T-helper 2 cell treated with Interferon-gamma antibody and Interleukin-4, amounts not matched to agents 100 ng/mL and 5 ng/mL, for 36 hours (primary cell): ENCODE measurements at places on chromosomes 6 and 20. TPM values are rescaled to one million over a fixed set of nuclear protein-coding genes. Genes with fewer than 3 reads are reported as not detected.

The CYP24A1 gene
- total RNA-seq = not detected in 2 replicates

The GFOD1 gene
- 5.3 and 5.4 TPM in 2 replicates for total RNA-seq

The PTCRA gene
- total RNA-seq = not detected in 2 replicates

The SDHAF4 gene
- total RNA-seq = 7.8 and 8.4 TPM in 2 replicates

The CRYBG1 gene
- 29.1 and 29.8 TPM in 2 replicates for total RNA-seq

The TRIM31 gene
- total RNA-seq = not detected in 2 replicates

The BMP5 gene
- not detected in 2 replicates for total RNA-seq

The SMPD2 gene
- total RNA-seq = 18.9 and 19.0 TPM in 2 replicates

The PTCHD4 gene
- not detected in 2 replicates for total RNA-seq

The CRISP2 gene
- total RNA-seq = not detected in 2 replicates

The LAMA2 gene
- total RNA-seq = 0.27 and 1.4 TPM in 2 replicates

The DAAM2 gene
- not detected in 2 replicates for total RNA-seq

The LRRC73 gene
- total RNA-seq = 0.16 and 0.32 TPM in 2 replicates

The CGA gene
- total RNA-seq = not detected in 2 replicates

The RSPH4A gene
- total RNA-seq = 0.27 and 0.32 TPM in 2 replicates

The PRICKLE4 gene
- total RNA-seq = not detected in 2 replicates

The GNRH2 gene
- total RNA-seq = 0.89 and 1.7 TPM in 2 replicates

The CDH4 gene
- total RNA-seq = 0.05 TPM in 1 of 2 replicates, not detected in the other

The GRM4 gene
- total RNA-seq = not detected in 2 replicates

The PAX1 gene
- not detected in 2 replicates for total RNA-seq

The TPD52L2 gene
- 46.4 and 48.3 TPM in 2 replicates for total RNA-seq

The EPPIN gene
- not detected in 2 replicates for total RNA-seq

The RNF182 gene
- total RNA-seq = not detected in 2 replicates

The SLC16A10 gene
- 1.3 and 2.2 TPM in 2 replicates for total RNA-seq

The RBM24 gene
- not detected in 2 replicates for total RNA-seq

The OR2J3 gene
- not detected in 2 replicates for total RNA-seq

The PREX1 gene
- total RNA-seq = 51.1 and 53.0 TPM in 2 replicates

The SLC22A23 gene
- total RNA-seq = 0.27 and 0.32 TPM in 2 replicates

The BEND6 gene
- not detected in 2 replicates for total RNA-seq

The OR2J1 gene
- total RNA-seq = not detected in 2 replicates

The COX4I2 gene
- not detected in 2 replicates for total RNA-seq

The TUBB2B gene
- 0.30 and 0.32 TPM in 2 replicates for total RNA-seq

The C20orf144 gene
- 0.25 TPM in 1 of 2 replicates, not detected in the other for total RNA-seq

The TFAP2D gene
- total RNA-seq = not detected in 2 replicates

The PPP1R14C gene
- 0.27 TPM in 1 of 2 replicates, not detected in the other for total RNA-seq

The XKR7 gene
- total RNA-seq = 0.05 TPM in 2 replicates

The TGM3 gene
- not detected in 2 replicates for total RNA-seq
